ENCODE measurements at places on chromosomes 1 and 21.

DNA sequence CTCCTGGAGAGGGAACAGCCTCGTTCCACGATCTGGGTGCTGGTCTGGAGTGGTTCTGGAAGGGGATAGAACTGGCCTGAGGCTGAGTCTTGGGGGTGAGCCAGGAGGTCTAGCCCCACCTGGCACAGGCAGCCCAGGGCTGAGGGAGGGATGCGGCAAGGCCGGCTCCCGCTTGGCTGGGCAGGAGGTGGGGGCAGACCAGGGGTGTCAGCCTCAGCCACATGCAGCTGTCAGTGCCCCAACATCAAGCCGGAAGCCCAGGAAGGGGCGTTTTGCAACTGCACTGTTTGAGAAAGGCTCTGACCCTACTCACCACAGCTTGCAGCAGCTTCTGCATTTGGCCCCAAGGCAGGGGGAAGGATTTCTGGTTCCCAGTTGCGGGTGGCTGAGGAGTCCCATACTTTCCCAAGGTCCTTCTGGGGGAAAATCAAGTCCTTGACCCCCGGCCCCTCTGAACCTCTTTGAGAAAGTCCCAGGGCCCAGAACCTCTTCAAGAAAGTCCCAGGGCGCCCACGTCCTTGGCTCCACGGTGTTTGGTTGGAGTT is 2.0 kb downstream of the EFHD2 start:
- no peak for DNase-seq

GRCh38 chr1:245260110-245260882 is 105.5 kb downstream of the KIF26B start:
- DNase-seq = no peak

- no peak for DNase-seq
Observed at GRCh38 chr1:210730023-210730422, 401.3 kb downstream of the HHAT start.

DNA sequence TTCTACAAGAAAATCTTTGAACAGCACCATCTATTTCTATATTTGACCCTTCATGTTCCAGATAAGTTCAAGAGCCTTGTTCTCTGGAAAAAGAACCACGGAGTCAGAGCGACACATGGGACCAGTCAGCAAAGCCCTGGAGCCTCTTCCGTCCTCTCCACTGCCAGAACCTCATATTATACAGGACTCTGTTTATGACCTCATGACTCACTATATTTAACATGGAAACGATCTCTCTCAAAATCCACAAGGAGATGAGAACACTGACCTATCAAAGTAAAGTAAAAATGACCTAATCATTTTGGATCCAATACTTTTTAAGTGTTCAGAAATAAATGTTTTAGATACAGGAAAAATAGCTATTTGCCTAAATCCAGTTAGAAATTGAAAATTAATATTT is 124.6 kb upstream of the KRTAP19-8 start:
- no peak for DNase-seq

GRCh38 chr1:8335246-8335645 is 17.3 kb downstream of the SLC45A1 start:
- DNase-seq = no peak

Measured in OCI-M1 (cell line).